Endothelial cell of umbilical vein (primary cell): ENCODE measurements at places on chromosomes 6 and 20. TPM values are rescaled to one million over a fixed set of nuclear protein-coding genes. Genes with fewer than 3 reads are reported as not detected.

Gene PTPRT
- total RNA-seq = not detected in 2 replicates

Gene FAM209B
- not detected in 2 replicates for total RNA-seq

Gene SLC26A8
- total RNA-seq = not detected in 2 replicates

- no peaks in the 10 kb centered on the region for H3K36me3 ChIP-seq
- H3K4me3 ChIP-seq = no peak overlapping the region
- no peaks in the 10 kb centered on the region for H3K27me3 ChIP-seq
- DNase-seq = no peak
- H3K4me1 ChIP-seq = peaks cover 15% of the 10 kb centered on the region
Measured at GRCh38 chr6:52662031-52662430, 8.9 kb upstream of the TMEM14A start.

GRCh38 chr6:13012977-13013680, 296.6 kb downstream of the PHACTR1 start:
- no peaks in the 10 kb centered on the region for H3K36me3 ChIP-seq
- no peak overlapping the region for H3K27ac ChIP-seq
- H3K4me3 ChIP-seq = peak overlapping the region; percentile 35
- H3K27me3 ChIP-seq = peaks cover 3% of the 10 kb centered on the region
- peak; percentile 18 for DNase-seq

DNA sequence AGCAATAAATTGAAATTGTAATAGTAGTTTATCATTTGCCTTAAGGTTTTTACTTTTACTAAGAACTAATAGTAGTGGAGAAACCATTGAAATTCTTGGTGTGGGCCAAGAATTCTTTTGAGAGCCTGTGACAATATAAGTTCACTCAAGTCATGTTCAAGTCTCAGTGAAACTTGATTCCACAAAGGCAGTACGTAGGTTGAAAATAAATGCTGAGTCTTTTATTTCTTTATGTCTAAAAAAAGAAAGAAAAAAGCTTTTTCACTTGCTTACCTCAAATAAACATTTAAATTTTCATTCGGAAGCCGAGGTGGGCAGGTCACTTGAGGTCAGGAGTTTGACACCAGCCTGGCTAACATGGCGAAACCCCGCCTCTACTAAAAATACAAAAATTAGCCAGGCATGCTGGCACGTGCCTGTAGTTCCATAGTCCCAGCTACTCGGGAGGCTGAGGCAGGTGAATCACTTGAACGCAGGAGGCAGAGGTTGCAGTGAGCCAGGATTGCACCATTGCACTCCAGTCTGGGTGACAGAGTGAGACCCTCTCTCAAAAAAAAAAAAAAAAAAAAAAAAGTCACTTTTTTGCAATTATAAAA, 57.8 kb upstream of the NELFCD start:
- H3K27ac ChIP-seq = no peak overlapping the region
- no peaks in the 10 kb centered on the region for H3K4me1 ChIP-seq
- H3K27me3 ChIP-seq = peaks cover 3% of the 10 kb centered on the region
- H3K36me3 ChIP-seq = no peaks in the 10 kb centered on the region
- no peak overlapping the region for H3K4me3 ChIP-seq

DNA sequence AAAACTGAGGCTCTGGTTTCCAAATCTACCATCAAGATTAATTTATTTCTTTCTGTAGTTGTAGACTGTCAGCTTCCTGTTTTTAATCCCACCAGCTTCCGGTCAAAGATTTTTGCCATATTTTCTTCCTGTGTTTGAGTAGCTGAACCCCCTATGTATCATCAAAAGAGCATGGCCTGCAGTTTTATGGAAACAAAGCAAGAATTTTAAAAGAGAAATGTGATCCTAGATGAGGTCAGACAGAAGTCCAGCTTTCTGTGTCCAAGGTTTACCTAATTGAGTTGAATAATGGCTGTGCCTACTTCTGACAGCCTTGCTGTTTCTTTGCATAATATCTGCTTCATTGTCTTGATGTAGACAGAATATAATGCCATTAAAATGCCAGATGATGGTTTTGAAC, 163.7 kb downstream of the CARMIL1 start:
- H3K4me1 ChIP-seq = peaks cover 17% of the 10 kb centered on the region
- no peaks in the 10 kb centered on the region for H3K27me3 ChIP-seq
- H3K4me3 ChIP-seq = no peak overlapping the region
- no peak overlapping the region for H3K27ac ChIP-seq

- peak; percentile 49 for DNase-seq
- H3K27me3 ChIP-seq = peaks cover 5% of the 10 kb centered on the region
- H3K4me1 ChIP-seq = no peaks in the 10 kb centered on the region
- H3K27ac ChIP-seq = no peak overlapping the region
Measured at GRCh38 chr6:99334526-99335127, 14.8 kb downstream of the FAXC start.

- H3K4me1 ChIP-seq = no peaks in the 10 kb centered on the region
- DNase-seq = no peak
- no peak overlapping the region for H3K4me3 ChIP-seq
- H3K36me3 ChIP-seq = no peaks in the 10 kb centered on the region
- H3K27me3 ChIP-seq = no peaks in the 10 kb centered on the region
- H3K27ac ChIP-seq = no peak overlapping the region
Measured at GRCh38 chr6:54232703-54233102, 75.5 kb upstream of the TINAG start.

GRCh38 chr6:128295670-128296069, 224.7 kb downstream of the PTPRK start:
- H3K4me3 ChIP-seq = no peak overlapping the region
- H3K4me1 ChIP-seq = no peaks in the 10 kb centered on the region
- DNase-seq = no peak
- H3K27me3 ChIP-seq = no peaks in the 10 kb centered on the region

DNA sequence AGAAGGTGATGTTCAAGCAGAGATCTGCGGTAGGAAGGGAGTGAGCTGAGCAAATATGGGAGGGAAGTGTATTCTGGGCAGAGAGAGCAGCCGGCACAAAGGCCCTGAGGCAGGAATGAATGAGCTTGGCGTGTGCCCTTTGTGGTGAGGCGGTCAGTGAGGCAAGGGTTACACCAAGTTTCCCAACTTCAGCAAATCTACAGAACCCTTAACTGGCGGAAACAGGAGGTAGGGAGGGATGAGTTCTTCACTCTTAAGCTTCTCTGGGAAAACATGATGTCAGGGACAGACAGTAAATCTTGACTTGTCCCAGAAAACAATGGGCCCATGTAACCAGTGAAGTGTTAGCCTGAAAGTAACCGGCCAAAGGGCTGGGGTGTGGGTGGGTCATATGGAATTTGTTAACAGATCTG, 97.1 kb upstream of the PTPN1 start:
- no peak overlapping the region for H3K4me3 ChIP-seq
- H3K4me1 ChIP-seq = peaks cover 6% of the 10 kb centered on the region
- no peaks in the 10 kb centered on the region for H3K36me3 ChIP-seq
- peaks cover 4% of the 10 kb centered on the region for H3K27me3 ChIP-seq
- H3K27ac ChIP-seq = no peak overlapping the region
- DNase-seq = no peak

- no peak overlapping the region for H3K27ac ChIP-seq
- no peaks in the 10 kb centered on the region for H3K27me3 ChIP-seq
- no peak for DNase-seq
- no peak overlapping the region for H3K4me3 ChIP-seq
Measured at GRCh38 chr6:149024361-149024760, 277.5 kb downstream of the UST start.

DNA sequence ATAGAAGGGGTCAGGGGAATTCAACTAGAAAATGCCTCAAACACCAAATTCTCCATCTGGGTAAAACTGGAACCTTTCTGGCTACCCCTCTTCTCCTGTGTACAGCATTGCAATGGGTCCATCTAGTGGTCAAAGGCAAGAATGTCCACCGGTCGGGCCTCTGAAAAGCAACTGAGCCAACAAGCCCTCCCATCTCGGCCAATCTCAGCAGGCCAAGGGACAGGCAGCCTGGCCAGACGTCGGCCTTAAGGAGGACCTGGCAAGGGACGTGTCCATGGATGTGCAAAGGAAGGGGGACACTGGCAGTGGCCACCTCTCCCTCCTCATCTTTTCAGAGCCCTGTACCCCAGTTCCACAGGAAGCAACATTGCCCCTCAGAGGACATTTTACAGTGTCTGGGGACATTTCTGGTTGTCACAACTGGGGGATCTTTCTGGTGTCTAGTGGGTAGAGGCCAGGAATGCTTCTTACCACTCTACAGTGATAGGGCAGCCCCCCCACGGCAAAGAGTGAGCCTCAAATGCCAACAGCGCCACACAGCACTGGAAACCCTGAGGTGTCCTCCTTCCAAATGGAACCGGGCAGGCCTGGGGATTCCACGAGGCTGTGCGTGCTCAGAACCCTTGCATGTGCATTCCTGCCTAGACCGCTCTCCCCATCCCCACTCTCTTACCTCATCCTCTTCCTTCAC, 99.8 kb upstream of the FOXA2 start:
- no peak overlapping the region for H3K4me3 ChIP-seq
- H3K36me3 ChIP-seq = no peaks in the 10 kb centered on the region
- DNase-seq = peak; percentile 76
- H3K27me3 ChIP-seq = peaks cover 10% of the 10 kb centered on the region

DNA sequence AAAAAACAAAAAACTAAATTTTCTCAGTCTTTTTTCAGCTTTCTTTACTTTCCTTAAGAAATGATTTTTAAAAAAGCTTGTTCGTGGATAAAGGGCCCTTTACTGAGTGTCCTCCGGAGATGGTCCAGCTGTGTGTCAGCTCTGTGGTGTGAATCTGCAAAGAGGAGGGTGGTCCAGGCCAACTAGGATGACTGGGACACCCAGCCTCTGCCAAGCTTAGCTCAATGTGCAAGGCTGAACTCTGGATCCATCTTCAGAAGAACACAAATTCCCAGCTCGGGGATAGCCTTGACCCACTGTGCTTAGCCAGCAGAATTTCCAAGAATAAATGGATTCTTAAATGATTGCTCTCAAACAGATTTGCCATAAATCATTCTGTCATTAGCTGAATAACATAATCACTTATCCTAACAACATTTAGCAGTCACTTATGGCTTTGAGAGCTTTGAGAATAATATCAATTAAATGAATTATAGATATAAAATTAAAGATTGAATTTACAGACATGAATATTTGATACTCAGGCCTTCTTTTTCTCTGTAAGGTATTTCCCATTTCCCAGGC, 14.2 kb upstream of the CALHM5 start:
- DNase-seq = no peak
- H3K27ac ChIP-seq = no peak overlapping the region
- no peak overlapping the region for H3K4me3 ChIP-seq
- H3K4me1 ChIP-seq = no peaks in the 10 kb centered on the region

DNA sequence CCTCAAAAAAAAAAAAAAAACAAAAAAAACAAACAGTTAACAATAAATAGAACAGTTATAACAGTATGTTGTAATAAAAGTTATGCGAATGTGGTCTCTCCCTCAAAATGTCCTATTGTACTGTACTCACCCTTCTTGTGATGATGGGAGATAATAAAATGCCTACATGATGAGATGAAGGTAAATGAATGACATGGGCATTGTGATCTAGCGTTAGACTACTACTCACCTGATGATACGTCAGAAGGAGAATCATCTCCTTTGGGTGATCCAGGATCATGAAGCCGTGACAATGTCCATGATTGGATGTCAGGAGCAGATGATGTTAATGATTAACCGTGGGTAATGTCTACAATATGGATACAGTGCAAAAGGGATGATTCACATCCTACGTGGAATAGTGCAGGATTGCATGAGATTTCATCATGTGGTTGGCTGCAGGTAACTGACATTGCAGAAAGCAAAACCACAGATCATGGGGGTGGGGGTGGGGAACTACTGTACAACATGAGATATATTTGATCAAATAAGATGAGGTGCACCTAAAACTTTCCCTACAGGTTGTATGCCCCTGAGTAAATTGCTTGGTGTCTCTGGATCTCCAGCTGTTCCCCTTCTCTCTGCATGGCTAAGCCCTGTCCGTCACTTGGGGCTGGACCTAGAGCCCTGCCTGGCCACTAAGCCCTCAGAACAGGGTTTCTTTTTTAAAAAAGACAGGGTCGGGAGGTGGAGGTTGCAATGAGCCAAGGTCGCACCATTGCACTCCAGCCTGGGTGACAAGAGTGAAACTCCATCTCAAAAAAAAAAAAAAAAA, 6.2 kb upstream of the RBCK1 start:
- no peak for DNase-seq
- H3K36me3 ChIP-seq = peaks cover 7% of the 10 kb centered on the region
- no peak overlapping the region for H3K4me3 ChIP-seq
- H3K4me1 ChIP-seq = no peaks in the 10 kb centered on the region

- no peaks in the 10 kb centered on the region for H3K27me3 ChIP-seq
- no peak overlapping the region for H3K4me3 ChIP-seq
- no peaks in the 10 kb centered on the region for H3K4me1 ChIP-seq
- no peaks in the 10 kb centered on the region for H3K36me3 ChIP-seq
- no peak overlapping the region for H3K27ac ChIP-seq
Measured at GRCh38 chr6:127859956-127860355, 40.9 kb downstream of the THEMIS start.

- no peaks in the 10 kb centered on the region for H3K36me3 ChIP-seq
- peaks cover 39% of the 10 kb centered on the region for H3K4me1 ChIP-seq
- no peak overlapping the region for H3K27ac ChIP-seq
- H3K27me3 ChIP-seq = no peaks in the 10 kb centered on the region
Measured at GRCh38 chr6:52555518-52556233, 21.2 kb downstream of the TRAM2 start.

- peak overlapping the region; percentile 96 for H3K27ac ChIP-seq
- peaks cover 22% of the 10 kb centered on the region for H3K4me1 ChIP-seq
- DNase-seq = no peak
- H3K27me3 ChIP-seq = no peaks in the 10 kb centered on the region
Measured at GRCh38 chr6:108895571-108895970, 47.3 kb downstream of the ARMC2 start.

GRCh38 chr20:61355585-61355984, 103.5 kb downstream of the CDH4 start:
- DNase-seq = no peak
- H3K27me3 ChIP-seq = no peaks in the 10 kb centered on the region
- H3K36me3 ChIP-seq = no peaks in the 10 kb centered on the region
- no peaks in the 10 kb centered on the region for H3K4me1 ChIP-seq

DNA sequence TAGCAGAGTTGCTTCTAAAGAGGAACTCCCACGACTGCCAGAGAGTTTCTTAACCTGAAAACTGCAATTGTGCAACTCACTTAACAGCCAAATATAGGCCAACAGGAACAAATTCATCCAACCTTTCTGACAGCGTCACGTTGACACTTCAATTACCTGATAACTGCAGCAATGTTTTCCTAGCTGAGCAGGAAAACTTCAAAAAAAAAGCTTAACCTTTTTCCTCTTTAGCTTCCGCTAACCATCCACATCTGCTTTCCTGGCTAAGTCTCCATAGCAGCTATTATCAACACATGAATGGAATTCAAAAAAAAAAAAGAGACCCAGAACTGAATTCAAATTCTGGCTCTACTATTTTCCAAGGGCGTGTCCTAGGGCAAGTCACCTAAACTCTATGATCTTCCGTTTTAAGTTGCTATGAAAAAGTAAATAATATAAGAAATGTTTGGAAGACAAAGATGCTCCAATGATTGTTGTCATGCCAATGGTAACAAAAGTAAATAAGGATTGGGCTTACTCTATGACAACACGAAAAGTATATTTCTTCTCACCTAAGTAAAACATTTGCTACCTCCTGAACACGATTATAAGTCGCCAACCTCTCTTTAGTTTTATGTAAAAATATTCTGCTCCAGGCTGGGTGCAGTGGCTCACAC, 524.6 kb upstream of the JARID2 start:
- H3K36me3 ChIP-seq = no peaks in the 10 kb centered on the region
- H3K27ac ChIP-seq = no peak overlapping the region
- H3K4me1 ChIP-seq = no peaks in the 10 kb centered on the region
- DNase-seq = no peak
